ENCODE measurements at places on chromosomes 13 and 19.

- no peak for DNase-seq
These were observed 77.2 kb downstream of the DACH1 start for GRCh38 chr13:71789693-71790329.

DNA sequence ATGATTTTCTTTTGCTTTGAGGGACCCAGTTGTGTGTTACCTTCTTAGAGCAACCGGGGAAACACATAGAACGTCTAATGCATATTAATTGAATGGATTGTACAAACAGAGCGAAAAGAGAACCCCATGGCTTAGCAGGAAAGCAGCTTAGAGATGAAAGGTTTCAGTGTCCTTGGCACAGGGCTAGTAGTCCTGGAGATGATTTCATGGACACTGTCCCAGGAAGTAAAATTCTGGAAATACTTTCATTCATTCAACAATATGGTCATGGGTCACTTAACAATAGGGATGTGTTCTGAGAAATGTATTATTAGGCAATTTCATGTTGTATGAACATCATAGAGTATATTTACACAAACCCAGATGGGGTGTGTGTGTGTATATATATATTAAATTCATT is 9.7 kb upstream of the FUT2 start:
- no peak for DNase-seq

- no peak for DNase-seq
These were observed 25.2 kb downstream of the TDRD12 start for GRCh38 chr19:32744555-32745325.

GRCh38 chr13:65613004-65613403 is 1617.1 kb downstream of the PCDH9 start:
- no peak for DNase-seq

- DNase-seq, result no peak
These were observed 10.6 kb downstream of the TRIP10 start for GRCh38 chr19:6750062-6750461.

DNA sequence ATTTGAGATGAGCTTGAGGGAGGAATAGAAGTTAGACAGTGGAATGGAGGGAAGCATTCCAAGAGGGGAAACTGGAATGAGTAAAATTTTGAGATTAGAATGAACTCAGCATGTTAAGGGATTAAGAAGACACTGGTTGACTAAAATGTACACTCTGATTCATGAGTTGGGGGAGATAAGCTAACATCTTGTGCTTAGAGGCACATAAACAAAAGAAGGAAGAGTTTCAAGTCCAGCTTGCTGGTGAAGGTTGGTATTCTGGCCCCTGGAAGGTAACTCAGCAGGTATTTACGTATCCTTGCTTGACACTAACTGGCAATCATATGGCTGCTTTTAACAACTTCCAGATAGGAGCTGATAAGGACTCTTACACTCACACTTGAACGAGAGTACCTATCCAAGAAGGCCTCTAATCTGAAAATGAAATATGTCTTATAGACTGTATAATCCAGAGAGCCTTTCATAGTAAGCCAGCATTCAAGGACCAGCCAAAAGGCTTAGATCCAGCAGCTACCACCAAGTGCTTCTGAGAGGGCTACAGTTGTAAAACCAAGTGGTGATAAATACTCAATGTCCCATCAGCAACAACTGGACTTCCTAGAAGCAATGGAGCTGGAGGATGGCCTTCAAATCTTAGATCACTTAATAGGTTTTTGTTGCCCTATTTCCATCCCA is 149.7 kb upstream of the SERP2 start:
- no peak for DNase-seq

DNA sequence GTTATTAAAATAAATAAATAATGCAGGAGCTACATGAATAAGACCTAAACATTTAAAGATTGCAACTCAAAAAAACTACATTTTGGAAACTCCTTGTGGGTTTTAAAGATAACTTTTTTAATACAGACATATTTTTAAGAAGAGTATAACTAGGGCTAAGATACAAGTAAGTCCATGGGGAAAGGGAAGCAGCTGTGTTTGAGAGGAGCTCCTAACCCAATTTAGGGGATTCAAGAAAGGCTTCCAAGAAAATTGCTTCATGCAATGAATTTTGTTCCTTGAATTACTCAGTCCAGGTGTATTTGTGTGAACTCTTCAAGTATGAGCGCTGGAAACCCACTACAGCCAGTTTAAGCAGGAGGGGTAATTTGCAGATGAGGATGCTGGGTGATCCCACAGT is 44.1 kb upstream of the C13orf42 start:
- no peak for DNase-seq

- no peak for DNase-seq
These were observed 873.7 kb downstream of the SLITRK5 start for GRCh38 chr13:88544836-88545235.

DNA sequence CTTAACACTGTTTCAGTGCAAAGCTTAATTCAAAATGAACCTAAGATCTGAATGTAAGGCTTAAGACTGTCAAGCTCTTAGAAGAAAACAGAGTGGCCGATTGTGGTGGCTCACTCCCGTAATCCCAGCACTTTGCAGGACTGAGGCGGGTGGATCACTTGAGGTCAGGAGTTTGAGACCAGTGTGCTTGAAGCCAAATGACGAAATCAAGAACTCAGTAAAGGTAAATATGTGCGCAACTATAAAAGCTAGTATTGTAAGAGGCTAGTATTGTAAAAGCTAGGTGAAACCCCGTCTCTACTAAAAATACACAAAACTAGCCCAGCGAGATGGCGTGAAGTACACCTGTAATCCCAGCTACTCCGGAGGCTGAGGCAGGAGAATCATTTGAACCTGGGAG is 12.7 kb downstream of the ATP4B start:
- no peak for DNase-seq

GRCh38 chr19:920051-920864 is 3.1 kb downstream of the KISS1R start:
- DNase-seq, result no peak

DNA sequence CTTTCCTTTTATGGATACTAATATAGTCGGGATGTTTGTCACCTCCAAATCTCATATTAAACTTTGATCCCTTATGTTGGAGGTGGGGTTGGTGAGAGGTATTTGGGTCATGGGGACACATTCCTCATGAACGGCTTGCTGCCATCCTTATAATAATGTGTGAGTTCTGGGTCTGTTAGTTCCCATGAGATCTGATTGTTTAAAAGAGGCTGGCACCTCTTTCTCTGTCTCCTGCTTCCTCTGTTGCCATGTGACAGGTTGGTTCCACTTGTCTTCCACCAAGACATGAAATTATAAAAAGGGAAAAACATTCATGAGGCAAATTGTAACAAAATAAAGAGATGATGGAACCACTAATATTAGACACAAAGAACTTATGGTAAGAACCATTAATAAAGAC is 107.8 kb upstream of the ATXN8OS start:
- DNase-seq, result no peak

GRCh38 chr19:46471116-46471733 is at the start of gene PNMA8A:
Gene PNMA8A, minus strand, starts transcription at chr19:46471563. Its CDS starts 528 bp downstream, at chr19:46471035.
- DNase-seq, result no peak

DNA sequence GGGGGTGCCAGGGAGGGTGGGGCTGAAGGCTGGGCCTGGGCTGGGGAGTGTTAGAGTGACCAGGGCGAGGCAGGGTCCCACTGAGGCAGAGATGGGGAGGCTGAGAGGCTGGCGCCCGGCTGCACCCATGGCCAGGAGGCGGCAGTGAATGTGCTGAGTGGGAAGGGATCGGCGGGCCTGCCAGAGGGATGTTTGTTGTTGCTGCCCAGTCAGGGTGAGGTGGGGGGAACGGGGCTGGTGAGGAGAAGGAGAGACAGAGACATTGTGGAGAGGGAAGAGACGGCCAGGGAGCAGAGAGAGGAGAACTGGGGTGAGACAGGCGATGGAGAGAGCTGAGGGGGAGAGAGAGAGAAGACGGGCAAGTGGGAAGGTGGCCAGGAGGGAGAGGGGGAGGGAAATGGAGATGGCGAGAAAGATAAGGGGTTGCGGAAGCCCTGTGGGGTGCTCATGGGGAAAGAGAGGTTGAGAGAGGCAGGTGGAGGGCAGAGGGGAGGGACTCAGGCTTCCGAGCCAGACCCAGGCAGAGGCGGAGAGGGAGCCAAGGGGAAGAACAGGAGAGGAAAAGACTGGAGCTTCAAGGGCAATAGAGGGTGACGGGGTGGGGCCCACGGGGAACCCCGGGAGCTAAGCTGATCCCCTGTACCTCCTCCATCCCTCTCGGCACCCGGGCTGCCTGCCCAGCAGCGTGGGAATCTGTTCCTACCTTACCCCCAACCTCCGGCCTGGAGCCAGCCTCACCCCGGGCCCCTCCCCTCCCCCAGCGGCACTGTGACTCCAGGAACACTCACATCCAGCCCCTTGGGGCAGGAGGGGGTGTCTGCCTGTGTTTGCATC is 690 bp upstream of the B3GNT8 start:
- DNase-seq, result no peak

DNA sequence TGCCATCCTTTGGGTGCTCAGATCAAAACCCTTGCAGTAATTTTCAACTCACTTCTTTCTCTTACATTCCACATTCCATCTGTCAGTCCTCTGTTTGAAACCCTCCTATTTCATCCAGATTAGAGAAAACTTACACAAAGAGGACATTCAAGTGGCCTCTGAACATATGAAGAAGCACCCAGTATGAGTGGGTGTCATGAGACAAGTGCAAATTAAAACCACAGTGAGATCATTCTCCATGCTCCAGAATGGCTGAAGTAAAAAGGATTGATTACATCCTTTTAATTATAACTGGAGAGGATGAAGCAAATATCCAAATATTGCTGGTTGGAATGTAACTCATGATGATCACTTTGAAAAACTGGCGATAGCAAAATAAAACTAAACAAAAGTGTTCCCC is 96.5 kb downstream of the MIPEP start:
- no peak for DNase-seq

DNA sequence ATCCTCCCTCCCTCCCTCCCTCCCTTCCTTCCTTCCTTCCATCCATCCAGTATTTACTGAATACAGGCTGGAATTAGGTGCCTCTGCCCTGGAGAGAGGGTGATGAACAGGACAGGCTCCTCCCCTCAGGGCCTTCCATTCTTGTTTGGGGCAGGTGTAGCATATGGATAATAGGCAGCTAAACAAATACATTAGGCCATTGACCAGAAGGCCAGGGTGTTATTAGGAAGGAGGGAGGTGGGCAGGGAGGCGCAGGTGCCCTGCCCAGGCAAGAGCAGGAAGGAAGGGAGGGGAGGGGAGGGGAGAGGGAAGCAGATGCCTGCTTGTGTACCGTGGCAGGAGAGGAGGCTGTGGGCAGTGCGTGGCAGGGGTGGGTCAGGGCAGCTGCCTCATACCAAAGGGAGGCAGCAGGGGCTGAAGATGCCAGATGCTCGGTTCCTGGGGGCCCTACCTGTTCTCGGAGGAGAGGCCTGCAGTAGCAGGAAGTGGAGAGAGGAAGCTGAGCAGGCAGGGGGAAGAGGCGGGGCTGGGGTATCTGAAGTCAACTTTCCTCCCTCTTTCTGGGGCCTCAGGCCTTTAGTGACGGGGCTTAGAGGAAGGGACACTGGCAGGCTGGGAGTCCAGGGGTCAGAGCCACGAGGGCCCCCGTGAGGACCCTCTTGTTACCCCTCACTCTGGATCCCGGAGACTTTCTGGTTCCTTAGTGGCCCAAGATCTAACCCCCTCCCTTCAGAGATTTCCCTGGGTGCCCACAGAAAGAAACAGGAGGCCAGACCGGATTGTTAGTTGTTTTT is at the start of gene RINL:
Gene RINL (minus strand): TSS at position 495 of the 794 bp plus-strand sequence. CDS start 1,533 bp downstream, outside the sequence.
- no peak for DNase-seq

GRCh38 chr13:98199480-98199879 is 22.4 kb upstream of the RNF113B start:
- no peak for DNase-seq

DNA sequence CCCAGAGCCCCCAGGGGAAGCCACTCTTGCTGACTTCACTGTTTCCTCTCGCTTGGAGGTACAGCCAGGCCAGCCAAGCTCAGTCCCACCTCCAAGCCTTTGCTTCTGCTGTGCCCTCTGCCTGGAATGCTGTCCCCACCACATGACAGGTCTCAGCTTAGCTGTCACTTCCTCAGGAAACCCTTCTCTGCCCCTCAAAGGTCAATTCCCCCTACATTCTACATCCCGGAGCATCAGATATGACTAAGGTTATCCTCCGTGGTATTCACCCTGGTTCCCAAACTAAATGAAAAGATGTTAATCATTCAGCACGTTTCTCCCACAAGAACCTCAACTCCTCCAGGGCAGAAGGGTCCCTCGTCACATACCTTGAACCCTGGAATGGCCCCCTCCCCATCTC is 53.5 kb downstream of the PTPRS start:
- peak; percentile 71 for DNase-seq

GRCh38 chr19:19502808-19503602 is 12.3 kb downstream of the TSSK6 start:
- DNase-seq, result no peak

GRCh38 chr19:328025-328505 is 16.5 kb downstream of the MIER2 start:
- DNase-seq, result peak; percentile 56

Data from A172 (cell line).